ENCODE measurements at places on chromosomes 11 and 22.

- no peak for DNase-seq
These were observed 20.3 kb downstream of the NEAT1 start for GRCh38 chr11:65442842-65443331.

GRCh38 chr11:122695076-122695615 lies 39.6 kb downstream of the UBASH3B start:
- DNase-seq, result no peak

DNA sequence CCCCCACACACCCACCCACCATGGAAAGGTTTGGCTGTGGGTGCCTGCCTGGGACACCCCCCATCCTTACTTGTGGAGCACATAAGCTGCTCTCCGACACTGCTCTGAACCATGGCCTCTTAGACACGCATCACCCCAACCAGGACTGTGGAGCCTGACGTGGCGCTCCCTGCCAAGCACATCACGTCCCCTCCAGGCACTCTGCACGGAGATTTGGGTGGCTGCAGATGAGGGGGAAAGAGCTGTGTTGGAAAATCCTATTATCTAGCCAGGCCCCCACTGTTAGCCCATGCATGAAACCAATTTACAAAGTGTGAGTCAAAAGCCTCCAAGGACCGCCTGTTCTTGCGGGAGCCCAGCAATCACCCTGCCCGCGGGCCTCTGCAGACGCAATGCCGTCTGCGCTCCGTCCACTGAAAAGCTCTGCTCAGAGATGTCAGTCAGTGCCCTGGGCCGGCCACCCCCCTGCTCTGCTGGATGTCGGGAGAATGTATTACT lies 163.4 kb upstream of the NECTIN1 start:
- DNase-seq, result no peak

- DNase-seq, result no peak
These were observed 6.4 kb downstream of the MUC6 start for GRCh38 chr11:1030086-1030485.

- DNase-seq, result no peak
These were observed 14.8 kb downstream of the OR51E2 start for GRCh38 chr11:4682623-4683419.

GRCh38 chr11:57776577-57777210 lies 15.1 kb downstream of the CTNND1 start:
- no peak for DNase-seq

- DNase-seq, result no peak
These were observed 28.0 kb downstream of the CTR9 start for GRCh38 chr11:10779086-10779485.

Measured in Daoy (cell line).